ENCODE measurements at places on chromosomes 11 and 22. TPM values are rescaled to one million over a fixed set of nuclear protein-coding genes. Genes with fewer than 3 reads are reported as not detected.
A peak's percentile ranks its signal among the peaks of the same experiment; 100 is the strongest.

HEPHL1 gene
- not detected for total RNA-seq

TRPM5 gene
- total RNA-seq: not detected

KLHL35 gene
- 0.61 TPM for total RNA-seq

OR5P2 gene
- not detected for total RNA-seq

ANO1 gene
- 5.7 TPM for total RNA-seq

TTLL8 gene
- not detected for total RNA-seq

ARCN1 gene
- 176 TPM for total RNA-seq

DNA sequence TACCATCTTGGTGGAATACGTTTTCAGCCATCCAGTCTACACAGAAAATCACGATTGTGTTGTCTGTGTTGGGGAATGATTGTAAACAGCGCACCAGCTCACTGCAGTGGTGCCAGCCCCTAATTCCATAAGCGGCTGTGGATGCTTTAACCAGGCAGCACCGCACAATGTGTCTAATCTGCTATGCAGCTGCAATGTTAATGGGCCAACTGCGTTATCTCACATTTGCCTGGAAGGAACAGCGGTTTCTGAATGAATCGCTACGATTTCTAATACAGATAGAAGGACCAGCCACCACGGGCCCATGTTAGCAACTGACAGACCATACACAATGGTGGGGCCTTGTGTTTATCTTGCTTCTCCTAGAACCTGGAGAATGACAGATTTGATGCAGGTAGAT lies 384.5 kb upstream of the KIRREL3 start:
- DNase-seq: no peak

- no peak for DNase-seq
Measured at GRCh38 chr22:46447906-46448305, 89.5 kb downstream of the CELSR1 start.

GRCh38 chr11:103091064-103091800 lies 728 bp downstream of the DCUN1D5 start:
- peak; percentile 91 for DNase-seq

DNA sequence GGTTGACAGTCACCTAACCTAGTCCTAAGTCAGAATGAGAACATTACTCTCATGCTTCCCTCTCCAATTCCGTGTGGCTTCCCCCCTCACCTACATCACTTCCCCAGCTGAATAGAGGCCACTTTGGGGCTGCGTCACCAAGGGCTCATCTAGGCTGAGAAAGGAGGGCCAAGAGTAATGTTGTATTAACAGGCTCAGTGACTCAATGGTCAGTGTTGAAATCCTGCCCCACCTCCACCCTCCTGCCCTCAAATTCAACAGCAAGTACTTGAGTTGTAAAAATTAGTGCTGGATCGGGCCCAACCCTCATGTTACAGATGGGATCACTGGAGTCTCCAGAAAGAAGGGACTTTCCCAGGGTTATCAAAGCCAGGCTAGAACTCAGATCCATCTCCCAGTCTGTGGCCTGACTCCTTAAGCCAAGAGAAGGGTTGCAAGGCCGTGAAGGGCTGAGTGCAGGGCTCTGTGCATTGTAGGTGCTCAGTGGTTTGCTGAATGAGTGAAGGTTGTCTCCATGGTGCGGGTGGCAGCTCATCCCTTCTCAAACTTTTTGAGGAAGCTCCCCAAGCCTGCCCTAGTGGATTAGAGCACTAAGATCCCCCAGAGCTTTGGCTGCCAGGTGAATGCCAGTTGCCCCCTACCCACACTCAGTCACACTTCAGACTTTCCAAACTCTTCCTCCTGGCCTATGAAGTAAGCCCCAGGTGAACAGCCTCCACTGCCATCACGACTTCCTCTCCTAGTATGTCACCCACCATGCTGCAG lies 3.2 kb downstream of the DGAT2 start:
- no peak for DNase-seq

DNA sequence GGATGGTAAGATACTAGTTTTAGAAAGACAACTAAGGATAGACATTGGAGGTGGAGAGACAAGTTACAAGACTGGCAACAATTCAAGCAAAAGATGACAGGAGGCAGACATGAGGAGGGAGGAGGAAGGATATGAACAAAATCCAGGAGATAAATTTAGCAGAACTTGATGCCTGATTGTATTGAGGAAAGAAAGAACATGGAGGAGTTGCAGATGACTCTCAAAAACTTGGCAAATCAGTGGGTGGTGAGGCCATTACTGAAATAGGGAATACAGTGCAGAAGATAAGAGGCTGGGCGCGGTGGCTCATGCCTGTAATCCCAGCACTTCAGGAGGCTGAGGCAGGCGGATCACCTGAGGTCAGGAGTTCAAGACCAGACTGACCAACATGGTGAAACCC lies 2.7 kb upstream of the UPB1 start:
- DNase-seq: no peak

DNA sequence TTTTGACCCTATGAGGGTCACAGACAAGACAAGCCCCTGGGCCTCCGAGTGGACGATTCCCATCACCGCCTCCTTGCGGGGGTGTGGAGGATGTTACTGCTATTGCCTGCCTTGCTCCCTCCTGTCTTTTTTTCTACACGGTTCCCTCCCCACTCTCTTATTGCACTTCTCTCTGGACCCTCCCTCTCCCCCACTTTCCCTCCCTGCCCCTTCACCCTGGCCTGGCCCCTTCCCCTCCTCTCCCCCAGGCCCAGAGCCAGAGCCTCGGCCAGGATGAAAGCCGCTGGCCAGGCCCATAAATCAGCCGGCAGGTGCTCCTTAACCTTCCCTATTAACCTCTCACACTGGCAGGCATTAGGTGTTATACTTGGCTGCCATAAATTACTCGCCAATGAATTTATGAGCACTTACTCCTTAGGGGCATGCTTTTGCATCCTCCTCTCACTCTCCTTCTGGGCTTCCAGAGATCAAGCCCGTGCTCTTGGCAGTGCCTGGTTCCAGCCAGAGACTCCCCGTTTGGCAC lies 18.3 kb upstream of the ALX4 start:
- no peak for DNase-seq

DNA sequence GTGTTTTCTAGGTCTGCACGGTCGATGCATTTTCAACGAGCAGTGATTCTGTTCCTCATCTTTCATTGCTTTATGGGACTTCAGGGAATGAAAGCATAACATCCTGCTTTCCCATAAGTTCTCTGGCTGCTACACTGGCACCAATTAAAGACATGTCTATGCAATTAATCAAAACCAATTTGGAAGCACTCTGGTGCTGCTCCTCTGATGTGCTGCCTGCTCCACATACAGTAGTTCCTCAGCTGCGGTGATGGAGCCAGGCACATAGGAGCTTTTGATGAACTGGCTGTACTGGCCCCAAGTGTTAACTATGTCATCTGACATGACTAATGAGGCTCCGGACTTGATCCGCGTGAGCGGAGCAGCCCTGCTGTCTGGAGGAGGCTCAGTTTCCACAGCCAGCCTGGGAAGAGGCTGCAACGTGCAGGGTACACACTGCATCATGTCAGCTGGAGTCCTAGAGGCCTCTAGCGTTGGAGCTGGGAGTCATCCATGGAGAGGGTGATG lies 29.8 kb downstream of the GVQW3 start:
- DNase-seq: no peak

DNA sequence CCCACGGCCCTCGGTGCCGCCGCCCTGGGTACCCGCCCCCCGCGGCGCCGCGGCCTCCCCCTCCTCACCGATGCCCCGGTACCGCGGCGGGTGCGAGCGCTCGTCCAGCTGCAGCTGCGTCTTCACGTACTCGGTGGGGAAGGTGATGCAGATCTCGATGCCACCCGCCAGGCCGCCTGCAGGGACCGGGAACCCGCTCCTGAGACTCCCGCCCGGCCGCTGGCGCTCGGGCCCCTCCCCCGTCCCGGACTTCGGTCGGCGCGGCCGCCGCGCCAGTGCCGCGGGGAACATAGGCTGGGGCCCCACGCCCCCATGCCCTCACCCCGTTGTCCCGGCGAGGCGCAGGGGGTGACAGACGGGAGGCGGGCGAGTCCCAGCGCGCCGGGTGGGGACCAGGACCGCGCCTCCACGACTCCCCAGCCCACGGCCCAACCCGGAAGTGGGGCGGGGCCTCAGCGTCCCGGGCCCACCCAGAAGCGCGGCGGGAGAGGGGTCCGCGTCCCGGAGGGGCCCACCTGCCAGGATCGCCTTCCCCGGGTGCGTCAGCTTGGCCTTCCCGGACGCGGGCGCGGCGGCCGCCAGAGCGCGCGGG lies 375 bp downstream of the SLC25A1 start:
- no peak for DNase-seq

DNA sequence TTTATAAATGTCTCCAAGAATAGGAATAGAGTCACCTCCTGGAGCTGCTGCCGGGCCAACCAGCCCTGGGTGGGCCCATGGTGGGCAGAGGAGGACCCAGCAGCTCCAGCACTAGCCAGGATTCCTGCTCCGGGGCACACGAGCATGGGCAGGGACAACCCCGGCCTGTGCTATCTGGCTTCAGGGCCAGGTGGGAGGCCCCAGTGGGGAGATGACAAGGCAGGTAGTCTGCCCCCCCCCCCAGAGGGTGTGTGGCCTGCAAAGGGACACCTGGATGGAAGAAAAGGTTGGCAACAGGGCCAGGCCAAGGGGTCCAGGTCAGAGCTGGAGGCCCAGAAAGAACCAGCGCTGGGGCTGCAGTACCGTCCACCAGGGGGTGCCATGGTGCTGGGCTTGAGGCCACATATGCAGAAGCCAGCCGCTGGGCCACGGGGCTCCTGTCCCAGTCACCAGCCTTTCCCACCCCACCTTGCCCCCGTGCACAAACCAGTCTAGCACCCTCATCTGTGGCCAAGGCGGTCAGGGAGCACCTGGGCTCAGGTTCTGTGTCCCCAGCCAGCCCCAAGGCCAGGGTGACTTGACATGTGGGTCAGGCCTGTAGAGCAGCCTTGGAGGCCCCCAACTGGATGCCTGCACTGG lies 3.4 kb downstream of the TSPAN32 start:
- DNase-seq: peak; percentile 94

- no peak for DNase-seq
Measured at GRCh38 chr11:8971924-8972316, 7.7 kb upstream of the TMEM9B start.

DNA sequence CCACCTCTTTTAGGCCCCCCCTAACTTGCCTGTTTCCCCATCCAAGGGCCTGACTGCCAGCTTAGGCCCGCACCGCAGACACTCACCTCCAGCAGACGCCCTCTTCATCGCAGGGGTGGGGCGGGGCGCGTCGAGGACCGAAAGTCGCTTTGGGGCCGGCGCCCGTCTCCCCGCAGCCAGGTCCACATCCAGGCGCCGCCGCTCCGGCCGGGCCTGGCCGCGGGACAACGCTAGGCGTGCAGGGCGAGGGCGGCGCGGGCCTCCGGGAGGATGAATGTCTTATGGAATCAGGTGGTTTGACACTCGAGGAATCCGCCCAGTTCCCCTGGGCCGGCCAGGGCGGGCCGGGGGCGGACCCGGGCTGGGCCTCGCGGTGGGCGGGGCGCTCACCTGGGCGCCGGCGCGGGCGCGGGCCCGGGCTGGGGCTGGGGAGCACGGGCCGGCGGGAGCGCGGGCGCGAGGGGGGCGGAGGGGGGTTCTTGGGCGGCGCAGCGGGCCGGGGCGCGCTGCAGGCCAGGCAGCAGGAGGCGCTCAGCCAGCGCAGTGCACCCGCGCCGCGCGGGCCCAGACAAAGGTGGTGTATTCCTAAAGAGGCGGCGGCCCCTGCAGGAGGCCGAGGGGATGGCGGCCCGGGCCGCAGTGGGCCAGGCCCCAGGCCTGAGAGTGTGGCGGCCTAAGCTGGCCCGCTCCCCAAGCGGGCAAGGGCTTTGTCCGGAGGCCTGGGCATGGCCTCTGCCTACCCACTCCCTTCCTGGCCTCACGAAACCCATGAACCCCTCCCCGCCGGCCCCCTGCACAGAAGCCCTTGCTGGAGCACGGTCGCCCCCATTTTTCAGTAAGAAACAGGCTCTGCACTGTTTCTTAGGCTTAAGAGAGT lies 177.6 kb downstream of the IGLL1 start:
- peak; percentile 90 for DNase-seq

GRCh38 chr11:86718521-86718920 lies 46.1 kb upstream of the ME3 start:
- no peak for DNase-seq

- no peak for DNase-seq
Measured at GRCh38 chr22:24326266-24326665, 55.6 kb downstream of the SPECC1L start.

DNA sequence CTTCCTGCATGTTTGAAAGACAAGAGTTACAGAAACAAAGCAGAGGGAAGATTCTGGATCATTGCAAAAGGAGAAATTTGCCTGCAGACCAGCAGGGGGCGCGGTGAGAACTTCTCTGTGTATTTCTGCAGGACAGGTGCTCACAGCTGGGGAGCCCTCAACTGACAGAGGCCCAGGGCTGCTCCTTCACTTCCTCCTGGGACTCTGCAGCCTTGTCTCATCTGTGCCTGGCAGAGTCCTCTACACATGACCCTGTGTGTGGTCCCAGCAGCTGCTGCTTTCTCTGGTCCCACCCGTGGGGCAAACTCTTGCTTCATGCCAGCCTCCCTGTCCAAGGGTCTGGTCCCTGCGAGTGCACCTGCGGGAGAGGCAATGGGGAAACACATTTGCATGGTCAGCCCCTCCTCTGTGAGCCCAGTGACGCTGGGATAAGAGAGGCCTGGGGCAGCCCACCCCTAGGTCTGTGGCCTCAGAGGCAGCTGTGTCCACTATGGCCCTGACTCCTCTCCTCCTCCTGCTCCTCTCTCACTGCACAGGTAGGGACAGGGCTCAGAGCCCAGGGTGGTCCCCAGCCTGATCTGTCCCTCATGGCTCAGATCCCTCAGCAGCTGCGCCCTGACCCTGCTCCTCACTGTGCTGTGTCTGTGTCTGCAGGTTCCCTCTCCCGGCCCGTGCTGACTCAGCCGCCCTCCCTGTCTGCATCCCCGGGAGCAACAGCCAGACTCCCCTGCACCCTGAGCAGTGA lies 43.2 kb upstream of the VPREB1 start:
- no peak for DNase-seq

- DNase-seq: no peak
Measured at GRCh38 chr22:32721328-32722180, 80.0 kb upstream of the TIMP3 start.

GRCh38 chr11:35629914-35630313 lies 11.7 kb downstream of the FJX1 start:
- no peak for DNase-seq

DNA sequence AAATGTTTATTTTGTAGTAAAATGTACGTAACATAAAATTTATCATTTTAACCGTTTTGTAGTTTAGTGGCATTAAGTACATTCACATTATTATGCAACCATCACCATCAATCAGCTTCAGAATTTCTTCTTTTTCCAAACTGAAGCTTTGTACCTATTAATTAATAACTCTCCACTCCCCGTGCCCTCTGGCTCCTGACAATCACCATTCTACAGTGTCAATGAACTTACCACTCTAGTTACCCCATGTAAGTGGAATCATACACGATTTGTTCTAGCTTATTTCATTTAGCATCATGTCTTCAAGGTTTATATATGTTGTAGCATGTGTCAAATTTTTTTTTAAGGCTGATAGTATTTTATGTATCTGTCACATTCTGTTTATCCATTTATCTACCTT lies 9.7 kb downstream of the TBCEL start:
- no peak for DNase-seq

GRCh38 chr11:91850533-91851275 lies 373.9 kb upstream of the FAT3 start:
- no peak for DNase-seq

DNA sequence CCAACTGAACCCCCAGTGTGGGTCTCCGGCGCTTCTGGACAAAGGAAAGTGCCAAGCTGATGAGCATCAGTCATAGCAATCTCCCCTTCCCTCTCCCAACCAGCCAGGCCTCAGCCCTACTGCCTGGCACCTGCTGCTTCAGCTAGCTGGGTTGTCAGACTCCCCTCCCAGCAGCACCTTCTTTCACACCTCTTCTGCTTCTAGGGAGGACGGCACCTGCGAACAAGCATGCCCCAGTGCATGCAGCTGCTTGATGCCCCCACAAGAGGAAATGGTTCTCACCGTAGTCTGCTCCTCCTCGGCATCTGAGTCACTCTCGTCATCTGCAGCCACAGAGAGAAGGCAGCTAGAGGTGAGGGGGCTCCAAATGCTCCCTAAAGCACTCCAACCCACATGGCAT lies 25.4 kb downstream of the THOC5 start:
- DNase-seq: no peak
